ENCODE measurements at places on chromosomes 5 and 9. TPM values are rescaled to one million over a fixed set of nuclear protein-coding genes. Genes with fewer than 3 reads are reported as not detected.

TTC16 gene
- total RNA-seq: not detected

MEGF10 gene
- total RNA-seq: 32.7 TPM

POLE3 gene
- 41.8 TPM for total RNA-seq

THBS4 gene
- 217 TPM for total RNA-seq

SUB1 gene
- 201 TPM for total RNA-seq

PCDHGA2 gene
- total RNA-seq: 15.8 TPM

GHR gene
- total RNA-seq: 12.9 TPM

FSTL4 gene
- 10.0 TPM for total RNA-seq

CDC20B gene
- total RNA-seq: 0.38 TPM

ZNG1C gene
- total RNA-seq: 46.7 TPM

RNF183 gene
- total RNA-seq: 0.66 TPM

ACSL6 gene
- total RNA-seq: 73.4 TPM

SLC24A2 gene
- total RNA-seq: 12.5 TPM

GADD45G gene
- 130 TPM for total RNA-seq
